ENCODE measurements at places on chromosomes 3 and 15. TPM values are rescaled to one million over a fixed set of nuclear protein-coding genes. Genes with fewer than 3 reads are reported as not detected.

FES gene
- polyA plus RNA-seq: 17.9 TPM

GOLGA6L7 gene
- polyA plus RNA-seq: 0.18 TPM

- DNase-seq: no peak
Observed at GRCh38 chr15:85407421-85408269, 27.2 kb downstream of the AKAP13 start.

DNA sequence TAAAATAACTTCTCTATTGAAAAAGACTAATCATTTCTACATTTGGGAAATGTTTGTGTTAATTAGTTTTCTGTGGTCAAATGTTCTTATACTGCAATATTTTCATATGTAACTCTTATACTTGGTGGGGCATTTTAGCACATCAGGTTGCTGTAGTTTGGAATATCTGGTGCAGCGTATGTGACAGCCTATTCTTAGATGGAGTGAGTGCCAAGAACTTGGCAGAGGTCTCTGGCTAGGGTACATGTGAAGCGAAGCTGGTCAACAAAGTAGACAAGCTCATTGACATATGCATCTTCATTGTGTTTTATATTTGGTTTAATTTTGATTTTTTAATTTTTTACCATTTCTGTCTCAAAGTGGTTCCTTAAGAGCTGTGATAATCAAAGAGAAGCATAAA is 53.2 kb downstream of the CHAC1 start:
- no peak for DNase-seq

DNA sequence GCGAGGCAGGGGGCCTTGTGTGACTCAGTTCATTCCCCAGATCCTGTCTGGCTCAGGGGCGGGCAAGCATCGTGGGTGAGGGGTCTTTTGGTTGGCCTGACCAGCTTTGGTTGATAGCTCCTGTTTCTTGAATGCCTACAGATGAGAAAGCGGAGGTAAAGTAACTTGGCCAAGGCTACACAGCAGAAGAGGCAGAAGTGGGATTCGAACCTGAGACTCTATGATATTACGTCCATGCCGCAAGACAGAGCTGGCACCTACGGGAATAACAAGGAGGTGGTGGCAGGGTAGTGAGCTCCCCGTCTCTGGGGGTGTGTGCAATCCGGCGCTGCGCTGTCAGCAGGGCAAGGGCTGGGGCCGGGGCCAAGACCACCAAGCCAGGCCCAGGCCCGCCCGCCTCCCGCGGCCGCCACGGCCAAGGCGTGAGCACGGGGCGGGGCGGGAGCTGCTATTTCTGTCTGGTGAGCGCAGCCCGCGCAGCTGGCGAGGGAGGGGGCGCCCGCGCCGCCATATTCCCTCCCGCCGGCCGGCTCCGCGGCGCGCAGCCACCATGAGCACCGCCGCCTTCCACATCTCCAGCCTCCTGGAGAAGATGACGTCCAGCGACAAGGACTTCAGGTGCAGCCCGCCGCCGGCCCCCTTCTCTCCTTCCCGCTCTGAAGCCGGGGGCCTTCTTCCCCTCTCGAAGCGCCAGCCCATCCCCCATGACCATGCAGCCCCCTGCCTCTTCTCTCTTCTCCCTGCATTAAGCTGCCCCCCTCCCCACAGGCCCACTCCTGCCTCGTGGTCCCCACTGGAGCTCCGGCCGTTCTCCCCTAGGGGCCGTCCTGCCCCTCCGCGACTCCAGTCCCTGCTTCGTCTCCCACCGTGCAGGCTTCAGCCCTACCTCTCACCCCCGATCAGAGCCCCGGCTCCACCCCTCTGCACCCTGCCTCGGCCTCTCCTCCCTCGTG is at the start of gene CAND2:
TSS of gene CAND2 (plus strand) at position 510 of the 953 bp plus-strand sequence. CDS start at position 551, 41 bp downstream.
- peak; percentile 64 for DNase-seq

DNA sequence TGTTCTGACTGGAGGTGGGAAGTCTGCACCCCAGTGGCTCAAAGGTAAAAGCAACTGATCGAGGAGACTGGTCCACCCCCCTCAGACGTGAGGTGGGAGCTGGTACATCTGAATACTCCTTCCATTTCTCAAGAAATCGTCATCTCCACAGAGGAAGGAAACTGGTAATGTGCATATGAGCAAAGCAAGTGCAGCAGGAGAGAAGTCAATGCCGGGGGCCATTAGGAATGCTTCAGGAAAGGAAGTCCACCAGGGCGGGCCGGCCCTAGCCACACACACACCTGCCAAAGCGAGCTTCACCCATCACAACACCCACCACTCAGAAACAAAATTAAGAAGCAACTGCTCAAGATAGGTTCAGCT is 8.5 kb downstream of the TBC1D2B start:
- DNase-seq: no peak

DNA sequence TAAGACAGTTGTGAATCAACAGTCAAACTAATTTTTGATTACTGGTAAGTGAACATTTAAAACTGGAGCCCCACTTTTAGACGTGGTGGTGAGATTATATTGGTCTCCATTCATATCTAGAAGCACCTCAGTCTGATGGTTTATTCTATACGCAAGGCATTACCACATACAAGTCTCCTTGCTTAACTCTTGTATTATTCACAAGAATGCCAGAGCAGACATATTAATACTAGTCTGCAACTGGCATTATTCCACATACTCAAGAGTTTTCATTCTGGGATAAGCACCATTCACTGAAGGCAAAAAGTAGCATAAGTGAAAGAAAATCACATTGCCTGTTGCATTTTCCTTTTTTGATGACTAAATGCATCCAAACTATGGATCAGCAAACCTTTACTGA is 36.9 kb upstream of the MEIS2 start:
- DNase-seq: no peak

All from large intestine (tissue), 12 donors.